Right atrium auricular region (tissue), 2 donors: ENCODE measurements at places on chromosomes 16 and 17. TPM values are rescaled to one million over a fixed set of nuclear protein-coding genes. Genes with fewer than 3 reads are reported as not detected.

The GFAP gene
- 5.3 TPM for total RNA-seq

The TPSD1 gene
- total RNA-seq = 0.63 TPM

The CSH1 gene
- not detected for total RNA-seq

The TLCD1 gene
- not detected for total RNA-seq

The WSB1 gene
- 44.7 TPM for total RNA-seq

The TMEM107 gene
- total RNA-seq = 11.0 TPM

The SPIRE2 gene
- 0.90 TPM for total RNA-seq

The PRR29 gene
- total RNA-seq = not detected

The KRTAP4-1 gene
- total RNA-seq = not detected

The FAM171A2 gene
- 3.3 TPM for total RNA-seq

The MC1R gene
- total RNA-seq = 0.63 TPM
